Activated CD4-positive, alpha-beta memory T cell treated with anti-CD3 and anti-CD28 coated beads, Interleukin-2, amount 10 ng/mL, durations not matched to agents 7 days and 5 days (primary cell): ENCODE measurements at places on chromosomes 3 and 15. TPM values are rescaled to one million over a fixed set of nuclear protein-coding genes. Genes with fewer than 3 reads are reported as not detected.

PARP15 gene
- 48.2 TPM for total RNA-seq

CFAP20DC gene
- 1.4 TPM for total RNA-seq

PLA2G4E gene
- total RNA-seq = not detected

NTRK3 gene
- not detected for total RNA-seq

MESP2 gene
- not detected for total RNA-seq

CTXN2 gene
- not detected for total RNA-seq

TGM4 gene
- total RNA-seq = not detected

NPHP3 gene
- 20.7 TPM for total RNA-seq

PRTG gene
- total RNA-seq = not detected

DNA sequence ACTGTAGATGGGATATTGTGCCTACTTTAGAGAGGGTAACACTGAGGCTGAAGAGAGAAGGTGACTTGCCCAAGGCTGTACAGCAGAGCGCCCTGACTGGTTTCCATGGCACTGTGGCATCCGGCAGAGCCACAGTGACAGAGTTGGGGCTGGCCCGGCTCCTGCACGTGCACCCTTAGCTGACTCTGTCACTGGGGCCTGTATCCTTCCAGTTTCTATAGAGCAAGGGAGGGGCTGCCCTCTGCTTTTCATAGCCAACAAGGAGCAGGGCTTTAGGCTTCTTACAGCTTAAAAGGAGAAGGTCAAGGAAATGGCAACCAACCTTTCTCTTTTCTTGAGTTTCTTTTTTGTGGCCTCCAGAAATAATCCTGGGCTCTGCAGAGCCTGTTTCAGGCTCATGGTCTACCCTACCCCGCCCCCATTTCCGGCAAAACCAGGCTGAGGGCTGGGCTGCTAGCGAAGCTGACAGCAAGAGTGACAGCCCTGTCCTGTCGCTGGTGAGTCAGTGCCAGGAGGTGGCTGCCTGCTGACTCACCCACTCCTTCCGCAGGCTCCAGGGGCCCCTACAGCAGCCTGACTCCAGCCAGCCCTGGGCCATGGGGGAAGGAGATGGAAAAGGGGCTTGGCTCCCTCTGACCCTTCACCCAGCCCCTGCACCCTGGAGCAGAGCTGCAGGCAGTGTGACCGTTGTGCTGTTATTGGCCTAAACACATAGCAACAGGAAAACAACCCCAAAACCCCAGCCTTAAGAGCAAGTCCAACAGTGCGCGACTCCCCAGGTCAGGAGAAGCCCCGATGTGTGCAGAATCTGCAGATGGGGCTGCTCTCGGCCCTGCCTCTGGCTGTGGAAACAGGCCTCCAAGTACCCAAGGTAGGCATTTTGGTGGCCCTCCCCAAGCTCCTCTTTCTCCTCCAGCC, 29.8 kb downstream of the SLC6A6 start:
- peak; percentile 96 for DNase-seq

- DNase-seq = no peak
These were observed 102.0 kb downstream of the OTOL1 start for GRCh38 chr3:161598639-161599038.

- DNase-seq = no peak
These were observed 56.5 kb downstream of the SEMA3G start for GRCh38 chr3:52388348-52388821.

- DNase-seq = no peak
These were observed 28.3 kb downstream of the CYP19A1 start for GRCh38 chr15:51310064-51310463.

DNA sequence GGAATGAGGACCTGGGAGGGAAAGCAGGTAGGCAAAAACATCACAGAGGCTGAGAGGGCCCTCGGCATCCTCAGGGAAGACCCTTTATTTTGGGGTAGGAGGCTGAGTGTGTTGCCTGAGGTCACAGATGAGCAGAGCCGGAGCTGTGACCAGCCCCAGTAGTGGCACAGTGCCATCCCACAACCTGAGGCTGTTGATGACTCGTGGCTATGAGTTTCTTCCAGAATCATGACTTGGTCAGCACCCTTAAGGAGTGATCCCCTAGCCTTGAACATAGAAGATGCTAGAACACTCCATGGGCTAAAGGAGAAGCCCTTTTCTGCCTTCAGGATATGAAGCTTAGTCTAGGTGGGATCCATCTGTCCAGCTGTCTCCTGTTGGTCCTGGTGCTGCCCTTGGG, 19.5 kb upstream of the CXCR6 start:
- DNase-seq = no peak

DNA sequence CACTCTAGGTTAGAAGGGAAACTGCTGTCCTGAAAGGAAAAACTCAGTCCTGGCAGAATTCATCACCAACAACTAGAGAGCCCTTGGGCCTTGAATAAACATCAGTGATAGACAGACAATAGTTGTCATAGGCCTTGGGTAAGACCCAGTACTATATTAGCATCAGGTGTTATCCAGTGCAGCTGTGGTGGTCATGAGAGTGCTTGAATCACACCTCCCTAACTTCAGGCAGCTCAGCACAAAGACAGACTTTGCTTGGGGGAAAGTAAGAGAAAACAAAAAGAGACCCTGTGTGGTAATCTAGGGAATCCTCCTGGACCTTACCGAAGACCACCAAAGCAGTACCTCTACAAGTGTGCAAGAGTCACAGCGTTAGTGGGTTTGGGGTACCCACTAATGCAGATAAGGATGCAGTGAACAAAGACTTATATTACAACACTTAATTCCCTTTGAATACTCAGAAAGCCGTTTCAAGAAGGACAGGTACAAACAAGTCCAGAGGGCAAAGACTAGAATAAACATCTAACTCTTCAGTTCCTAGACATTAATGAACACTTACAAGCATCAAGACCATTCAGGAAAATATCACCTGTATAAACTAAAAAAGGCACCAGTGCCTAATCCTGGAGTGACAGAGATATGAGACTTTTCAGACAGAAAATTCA, 332.3 kb upstream of the EPHA3 start:
- DNase-seq = no peak

DNA sequence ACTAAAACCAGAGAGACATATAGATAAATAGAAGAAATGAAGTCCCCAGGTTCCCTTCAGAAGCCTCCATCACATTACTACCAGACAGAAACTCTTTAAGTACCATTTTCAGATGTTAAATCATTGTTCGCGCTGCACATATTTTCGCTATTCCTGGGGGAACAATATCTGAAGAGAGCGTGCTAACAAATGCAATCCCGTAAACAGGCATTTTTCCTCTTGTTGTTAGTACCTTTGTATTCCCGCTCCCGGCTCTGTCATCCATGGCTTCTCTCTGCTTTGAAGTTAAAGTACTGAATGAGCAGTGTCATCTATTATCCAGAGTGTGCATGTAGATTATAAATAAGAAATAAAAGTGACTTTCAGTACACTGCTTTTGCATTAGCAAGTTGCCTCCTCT, 412.3 kb downstream of the FOXP1 start:
- no peak for DNase-seq

- DNase-seq = no peak
These were observed 90.3 kb downstream of the BCHE start for GRCh38 chr3:165746874-165747273.

DNA sequence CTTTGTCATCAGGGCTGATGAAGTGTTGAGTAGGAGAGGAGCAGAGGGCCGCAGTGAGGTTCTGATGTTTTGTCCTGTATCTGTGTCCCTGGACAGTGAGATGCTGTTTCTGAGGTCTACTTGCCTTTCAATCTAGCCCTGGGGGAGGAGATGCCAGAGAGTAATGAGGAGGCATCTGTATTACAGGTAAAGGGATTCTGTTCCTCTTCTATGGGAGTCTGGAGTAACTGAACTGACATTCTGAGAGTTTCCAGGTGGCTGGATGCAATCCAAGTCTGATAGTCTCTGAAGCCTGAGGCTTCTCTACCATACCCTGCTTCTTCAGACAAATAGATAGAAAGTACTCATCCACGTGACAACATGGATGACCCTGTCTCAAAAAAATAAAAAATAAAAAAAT, 60.9 kb downstream of the IL12A start:
- DNase-seq = no peak

DNA sequence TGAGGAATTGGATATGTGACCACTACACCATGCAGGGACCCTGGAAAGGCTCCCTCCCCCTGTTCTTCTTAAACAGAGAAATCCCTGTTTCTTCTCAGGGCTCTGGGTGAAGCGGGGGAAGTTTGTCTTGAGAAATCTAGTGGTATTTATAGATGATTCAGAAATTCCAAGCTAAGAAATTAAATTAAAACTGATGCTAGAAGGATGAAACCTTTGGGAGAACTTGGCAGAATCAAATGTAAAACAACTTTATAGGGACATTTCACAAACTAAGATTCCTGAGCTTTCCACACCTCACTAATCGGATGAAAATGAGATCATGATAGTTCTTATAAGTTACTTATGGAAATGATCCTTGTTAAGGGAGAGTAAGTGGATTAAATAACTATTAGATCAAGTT, 54.2 kb downstream of the FBXL2 start:
- no peak for DNase-seq

GRCh38 chr3:38124324-38125122, 12.4 kb downstream of the ACAA1 start:
- DNase-seq = no peak

DNA sequence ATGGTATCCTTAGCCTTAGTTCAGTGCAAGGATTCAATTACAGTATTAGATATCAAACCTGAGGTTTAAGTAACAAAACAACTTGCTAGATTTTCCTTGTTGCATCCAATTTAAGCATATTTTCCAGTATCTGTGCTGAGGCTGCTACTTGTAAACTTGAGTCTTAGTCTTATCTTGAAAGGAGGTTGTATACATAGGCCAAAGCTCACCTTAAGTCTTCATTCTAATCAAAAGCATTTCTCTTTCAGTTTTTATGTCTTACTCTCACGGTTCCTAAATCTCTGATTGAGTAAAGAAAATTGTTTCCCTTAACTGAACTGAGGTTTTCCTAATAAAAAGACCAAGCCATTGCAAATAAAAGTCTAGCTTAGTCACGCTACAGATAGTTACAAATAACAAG, 52.6 kb downstream of the U2SURP start:
- no peak for DNase-seq

GRCh38 chr3:38543586-38543985, 47.4 kb downstream of the EXOG start:
- DNase-seq = no peak

- DNase-seq = peak; percentile 95
These were observed at the start of gene USP19 for GRCh38 chr3:49120438-49121131. USP19 (minus strand) TSS chr3:49120823; CDS start chr3:49119145, 1,678 bp downstream.

DNA sequence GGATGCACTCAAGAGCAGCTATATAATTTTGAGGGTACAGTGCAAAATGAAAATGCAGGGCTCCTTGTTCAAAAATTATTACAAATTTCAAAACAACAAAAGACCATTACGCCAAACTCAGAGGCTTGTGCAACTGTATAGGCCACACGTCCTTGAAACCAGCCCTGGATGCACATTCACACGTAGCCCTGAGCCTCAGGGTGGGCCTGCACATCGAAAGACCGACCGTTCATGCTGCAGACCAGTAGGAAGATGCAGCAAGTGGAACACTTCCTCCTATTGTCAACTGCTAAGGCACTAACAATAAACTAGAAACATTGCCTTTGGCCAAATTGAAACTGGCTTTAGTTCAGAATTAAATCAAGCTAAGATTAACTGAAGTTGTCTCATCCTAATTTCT, 174.7 kb downstream of the SHOX2 start:
- no peak for DNase-seq

DNA sequence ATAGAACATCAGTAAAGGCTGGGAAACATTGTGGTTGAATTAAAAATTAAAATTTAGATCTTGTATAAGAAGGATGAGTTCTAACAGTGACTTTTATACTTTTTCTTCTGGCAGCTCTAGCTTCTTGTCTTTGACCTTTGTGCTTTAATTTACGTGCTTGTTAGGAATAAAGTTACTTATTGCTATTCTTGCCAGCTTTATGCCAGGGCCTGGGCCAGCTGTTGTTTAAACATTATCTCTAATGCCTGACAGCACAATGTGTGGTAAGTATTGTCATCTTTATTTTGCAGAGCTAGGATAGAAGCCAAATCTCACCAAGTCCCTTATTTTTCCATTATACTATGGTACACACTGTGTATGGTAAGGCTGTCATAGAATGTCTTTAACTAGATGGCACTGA, 766.7 kb upstream of the GOLIM4 start:
- DNase-seq = no peak

DNA sequence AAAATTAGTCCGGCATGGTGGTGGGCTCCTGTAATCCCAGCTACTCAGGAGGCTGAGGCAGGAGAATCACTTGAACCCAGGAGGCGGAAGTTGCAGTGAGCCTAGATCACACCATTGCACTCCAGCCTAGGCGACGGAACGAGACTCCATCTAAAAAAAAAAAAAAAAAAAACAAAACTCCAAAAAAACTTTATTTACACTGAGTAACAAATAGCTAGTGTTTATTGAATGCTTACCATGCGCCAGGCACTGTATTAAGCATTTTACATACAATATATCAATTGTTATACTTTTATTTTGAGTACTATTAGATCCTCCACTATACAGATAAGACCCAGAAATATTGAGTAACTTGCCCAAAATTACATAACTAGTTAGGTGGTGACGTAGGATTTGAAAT, 17.4 kb upstream of the ARIH1 start:
- no peak for DNase-seq

GRCh38 chr15:77012868-77013267, 17.9 kb downstream of the PSTPIP1 start:
- DNase-seq = peak; percentile 76
